ENCODE measurements at places on chromosomes 1 and 21. TPM values are rescaled to one million over a fixed set of nuclear protein-coding genes. Genes with fewer than 3 reads are reported as not detected.

DNA sequence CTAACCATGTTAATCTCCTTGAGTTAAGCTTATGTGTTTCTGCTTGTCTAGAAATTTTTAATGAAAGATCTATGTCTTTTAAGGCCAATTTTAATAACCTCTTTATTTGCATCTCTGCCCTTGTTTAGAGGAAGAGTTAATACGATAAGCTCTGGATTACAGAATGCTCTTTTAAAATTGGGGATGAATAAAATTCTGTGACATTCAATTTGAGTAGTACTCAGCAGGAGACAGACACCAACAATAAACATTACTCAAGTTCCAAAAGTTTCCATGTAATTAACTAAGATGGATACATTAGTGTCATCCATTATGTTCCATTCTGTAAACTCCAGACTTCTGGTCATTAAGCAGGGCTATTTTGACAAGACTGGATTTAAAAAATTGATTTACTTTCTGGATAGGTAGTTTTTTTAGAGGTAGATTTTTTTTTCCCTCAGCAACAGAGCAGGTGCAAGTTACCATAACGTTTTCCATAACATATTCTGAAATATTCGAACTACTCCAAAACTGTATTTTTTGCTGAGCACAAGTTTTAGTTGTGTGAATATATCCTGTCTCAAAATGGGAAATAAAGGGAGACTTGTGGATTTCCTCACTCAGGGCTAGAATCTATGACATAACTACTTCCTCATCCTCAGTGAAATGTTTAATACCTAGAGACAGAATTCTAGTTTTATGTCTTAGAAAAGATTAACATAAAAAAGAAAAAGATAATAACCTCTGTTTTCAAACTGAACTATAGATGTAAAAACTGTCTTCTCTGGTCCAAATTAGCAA is 221.7 kb downstream of the NEGR1 start:
- no peak overlapping the region for H3K4me3 ChIP-seq
- H3K27me3 ChIP-seq = no peaks in the 10 kb centered on the region
- no peaks in the 10 kb centered on the region for H3K36me3 ChIP-seq
- no peak overlapping the region for H3K27ac ChIP-seq

GRCh38 chr1:183110326-183110880 is 75.7 kb upstream of the LAMC2 start:
- no peak for DNase-seq
- H3K27ac ChIP-seq = no peak overlapping the region
- no peaks in the 10 kb centered on the region for H3K27me3 ChIP-seq
- no peak overlapping the region for H3K4me3 ChIP-seq
- no peaks in the 10 kb centered on the region for H3K4me1 ChIP-seq

DNA sequence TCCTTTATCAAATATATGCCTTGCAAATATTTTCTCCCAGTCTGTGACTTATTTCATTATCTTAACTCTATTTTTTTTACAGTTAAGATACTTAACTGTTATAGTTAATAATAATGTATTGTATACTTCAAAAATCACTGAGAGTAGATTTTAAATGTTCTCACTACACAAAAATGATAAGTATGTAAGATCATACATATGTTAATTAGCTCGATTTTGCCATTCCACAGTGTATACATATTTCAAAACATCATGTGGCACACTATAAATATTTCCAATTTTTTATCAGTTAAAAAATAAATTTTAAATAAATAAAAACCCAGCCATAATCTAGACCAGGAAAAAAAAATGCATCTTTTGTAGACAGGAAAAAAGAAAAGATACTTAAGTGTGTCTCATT is 27.2 kb downstream of the CTTNBP2NL start:
- no peaks in the 10 kb centered on the region for H3K4me1 ChIP-seq
- H3K27ac ChIP-seq = no peak overlapping the region
- H3K27me3 ChIP-seq = no peaks in the 10 kb centered on the region

The CD160 gene
- total RNA-seq = 0.76 TPM

- peaks cover 13% of the 10 kb centered on the region for H3K4me1 ChIP-seq
- no peak for DNase-seq
- H3K4me3 ChIP-seq = no peak overlapping the region
- H3K27ac ChIP-seq = peak overlapping the region; percentile 92
- no peaks in the 10 kb centered on the region for H3K36me3 ChIP-seq
These were observed 69.8 kb downstream of the TPR start for GRCh38 chr1:186304982-186305949.

- H3K36me3 ChIP-seq = no peaks in the 10 kb centered on the region
- H3K27me3 ChIP-seq = no peaks in the 10 kb centered on the region
- H3K27ac ChIP-seq = no peak overlapping the region
- H3K4me1 ChIP-seq = no peaks in the 10 kb centered on the region
- no peak for DNase-seq
These were observed 12.9 kb downstream of the TSPAN2 start for GRCh38 chr1:115076384-115076915.

The HIVEP3 gene
- 6.7 TPM for total RNA-seq

GRCh38 chr1:107162745-107163144 is 21.9 kb downstream of the NTNG1 start:
- H3K4me3 ChIP-seq = no peak overlapping the region
- no peaks in the 10 kb centered on the region for H3K4me1 ChIP-seq
- no peak overlapping the region for H3K27ac ChIP-seq
- no peaks in the 10 kb centered on the region for H3K36me3 ChIP-seq

DNA sequence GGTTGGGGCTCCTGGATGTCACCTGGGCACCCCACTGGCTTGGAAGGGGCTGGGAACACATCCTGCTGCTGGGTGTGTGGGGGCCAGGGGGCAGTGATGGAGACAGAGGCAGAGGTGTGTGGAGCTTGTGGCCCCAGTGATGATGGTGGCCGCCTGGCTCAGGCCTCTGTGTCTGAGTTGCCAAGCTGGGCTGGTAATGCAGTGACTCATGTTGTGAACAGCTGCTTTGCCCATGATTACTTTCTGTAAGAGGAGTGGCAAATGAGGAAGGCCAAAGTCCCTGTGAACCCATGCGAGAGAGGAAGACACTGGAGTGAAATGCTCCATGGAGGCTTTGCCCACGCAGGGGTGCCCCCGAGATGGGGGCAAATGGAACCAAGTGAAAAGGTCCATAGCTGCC is 86.8 kb downstream of the KCNJ6 start:
- DNase-seq = no peak
- H3K36me3 ChIP-seq = no peaks in the 10 kb centered on the region
- H3K27ac ChIP-seq = no peak overlapping the region
- no peaks in the 10 kb centered on the region for H3K27me3 ChIP-seq
- no peak overlapping the region for H3K4me3 ChIP-seq

DNA sequence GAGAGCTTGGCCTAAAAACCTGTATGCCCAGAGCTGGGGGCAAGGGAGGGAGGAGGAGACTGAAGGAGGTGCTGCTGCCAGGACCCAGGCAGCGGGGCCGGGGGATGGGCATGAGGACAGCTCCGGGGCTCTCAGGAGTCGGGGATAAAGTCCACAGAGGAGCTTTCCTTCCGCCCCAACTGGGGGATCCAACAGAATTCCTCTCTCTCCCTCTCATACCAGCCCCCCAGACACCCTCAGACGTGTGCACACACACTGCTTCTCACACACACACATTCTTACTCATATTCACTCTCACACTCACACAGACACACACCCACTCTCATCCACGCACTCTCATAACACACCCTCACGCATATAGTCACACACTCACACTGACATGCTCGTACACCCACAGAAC is 39.1 kb downstream of the SYF2 start:
- H3K36me3 ChIP-seq = no peaks in the 10 kb centered on the region
- no peak overlapping the region for H3K4me3 ChIP-seq
- no peak overlapping the region for H3K27ac ChIP-seq
- no peak for DNase-seq
